Fibroblast of villous mesenchyme (primary cell): ENCODE measurements at places on chromosomes 1 and 21. TPM values are rescaled to one million over a fixed set of nuclear protein-coding genes. Genes with fewer than 3 reads are reported as not detected.

TRIM63 gene
- not detected in 2 replicates for total RNA-seq

CSMD2 gene
- 1.3 and 3.0 TPM in 2 replicates for total RNA-seq

ICOSLG gene
- 0.43 and 0.64 TPM in 2 replicates for total RNA-seq

MAP10 gene
- 1.9 and 2.2 TPM in 2 replicates for total RNA-seq

PRAMEF1 gene
- total RNA-seq: not detected in 2 replicates

BSND gene
- not detected in 2 replicates for total RNA-seq

CITED4 gene
- 1.7 and 5.2 TPM in 2 replicates for total RNA-seq

RAB7B gene
- total RNA-seq: 4.2 and 5.2 TPM in 2 replicates

ZBTB48 gene
- total RNA-seq: 10.0 and 10.8 TPM in 2 replicates

RHBG gene
- not detected in 2 replicates for total RNA-seq

RBP7 gene
- total RNA-seq: 0.43 TPM in 1 of 2 replicates, not detected in the other

TMIGD3 gene
- under 0.01 and 0.43 TPM in 2 replicates for total RNA-seq

MPL gene
- total RNA-seq: not detected in 2 replicates

NUDT4B gene
- total RNA-seq: 25.4 and 30.2 TPM in 2 replicates

NCAM2 gene
- 5.2 and 7.1 TPM in 2 replicates for total RNA-seq

CATSPERE gene
- 0.64 and 1.7 TPM in 2 replicates for total RNA-seq

FAM163A gene
- under 0.01 TPM in 2 replicates for total RNA-seq
